ENCODE measurements at places on chromosomes 12 and 14.

DNA sequence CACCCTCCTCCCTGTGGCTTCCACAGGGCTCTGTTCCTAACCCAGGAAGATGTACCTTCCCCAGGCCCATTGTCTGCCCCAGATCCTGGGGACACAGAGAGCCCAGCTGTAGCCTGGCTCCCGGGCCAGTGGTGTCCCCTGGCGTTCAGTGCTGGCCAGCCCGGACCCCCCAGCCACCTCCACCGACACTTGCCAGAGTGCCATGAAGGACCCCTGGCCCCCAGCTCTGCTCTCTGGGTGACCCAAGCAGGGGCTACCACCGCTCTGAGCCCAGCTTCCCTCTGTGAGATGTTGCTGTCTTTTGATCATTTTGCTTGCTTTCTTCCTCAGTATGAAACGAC, 6.2 kb downstream of the INF2 start:
- no peak for DNase-seq

- no peak for DNase-seq
These were observed 5.3 kb downstream of the ISCU start for GRCh38 chr12:108567406-108568337.

DNA sequence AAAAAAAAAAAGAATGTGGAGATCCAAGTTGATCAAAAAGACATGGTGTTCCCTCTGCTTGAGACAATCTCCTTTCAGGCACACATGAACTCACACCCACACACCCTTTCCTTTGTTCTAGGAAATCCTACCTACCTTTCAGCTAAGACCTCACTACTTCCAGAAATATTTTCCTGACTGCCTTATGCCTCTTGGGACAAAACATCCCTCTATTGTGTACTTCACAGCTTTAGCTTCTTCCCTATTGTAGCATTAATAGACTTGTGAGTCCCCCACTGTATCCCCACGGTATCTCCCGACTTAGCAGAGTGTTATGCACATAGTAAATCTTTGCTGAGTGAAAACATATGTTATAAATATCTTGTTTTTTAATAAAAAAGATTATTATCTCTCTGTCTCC, 44.9 kb upstream of the AEBP2 start:
- no peak for DNase-seq

GRCh38 chr12:93980711-93981110, 167.7 kb upstream of the PLXNC1 start:
- no peak for DNase-seq

- no peak for DNase-seq
These were observed 581.5 kb upstream of the TMEM132C start for GRCh38 chr12:127685491-127685890.

- DNase-seq, result peak; percentile 86
These were observed 446 bp downstream of the PPP1R12A start for GRCh38 chr12:79934281-79935020.

DNA sequence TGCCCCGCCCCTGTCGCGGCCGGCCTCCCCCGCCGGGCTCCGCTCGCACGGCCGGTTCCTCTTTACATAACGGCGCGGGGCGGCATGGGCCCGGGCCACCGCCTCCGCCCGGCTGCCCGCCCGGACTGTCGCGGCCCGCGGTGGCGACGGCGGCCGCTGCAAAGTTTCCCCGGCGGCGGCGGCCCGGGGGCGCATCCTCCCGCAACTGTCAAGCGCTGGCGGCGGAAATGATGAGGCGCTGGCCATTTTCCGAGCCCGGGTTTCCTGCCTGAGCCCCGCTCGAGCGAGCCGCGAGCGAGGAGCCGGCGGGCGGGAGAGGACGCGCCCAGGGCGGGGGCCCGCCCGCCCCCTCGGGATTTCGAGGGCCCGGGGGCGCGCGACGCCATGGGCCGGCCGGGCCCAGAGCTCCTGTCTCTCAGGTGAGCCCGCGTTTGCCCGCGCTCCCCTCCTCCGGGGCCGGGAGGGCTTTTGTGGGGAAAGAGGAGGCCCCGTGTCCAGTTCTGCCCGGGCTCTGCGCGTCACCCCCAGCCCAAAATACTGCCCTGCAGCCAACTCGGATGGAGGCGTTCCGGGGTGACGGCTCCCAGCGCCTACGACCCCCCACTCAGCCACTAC, at the start of gene SH2B3:
Gene SH2B3 (plus strand): TSS at position 65 of the 615 bp plus-strand sequence. CDS start 12,223 bp downstream, outside the sequence.
- peak; percentile 95 for DNase-seq

DNA sequence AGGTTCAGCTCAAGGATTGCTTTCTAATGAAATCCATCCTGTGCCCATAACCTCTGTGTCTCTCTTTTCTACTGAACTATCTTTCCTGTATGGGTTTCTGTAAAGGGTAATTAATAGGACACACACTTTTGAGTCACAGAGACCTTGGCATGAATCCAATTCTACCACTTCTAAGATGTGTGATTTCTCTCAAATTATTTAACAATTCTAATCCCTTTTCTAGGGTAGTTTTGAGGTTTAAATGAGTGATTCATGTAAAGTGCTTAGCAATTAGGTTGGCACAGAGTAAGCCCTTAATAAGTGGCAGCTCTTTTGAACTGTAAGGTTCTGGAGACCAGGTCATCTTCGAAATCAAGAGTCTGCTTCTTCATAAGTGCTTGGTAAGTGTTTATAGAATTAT, 202.7 kb downstream of the RASSF9 start:
- DNase-seq, result no peak

DNA sequence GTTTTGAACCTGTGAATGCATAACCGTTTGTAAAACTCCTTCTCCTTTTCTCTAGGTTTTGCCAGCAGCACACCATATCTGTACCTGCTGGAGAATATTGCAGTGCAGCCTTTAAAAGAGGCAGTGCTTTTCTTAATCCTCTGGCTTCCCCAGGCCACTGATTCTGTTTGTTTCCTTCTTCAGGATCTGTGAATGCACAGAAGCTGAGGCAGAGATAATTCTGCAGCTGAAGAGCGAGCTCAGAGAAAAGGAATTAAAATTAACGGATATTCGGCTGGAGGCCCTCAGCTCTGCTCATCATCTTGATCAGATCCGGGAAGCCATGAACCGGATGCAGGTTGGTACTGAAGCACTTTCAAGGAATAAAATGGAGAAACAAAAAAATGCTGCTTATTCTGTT, 348.7 kb downstream of the NAV3 start:
- DNase-seq, result no peak

DNA sequence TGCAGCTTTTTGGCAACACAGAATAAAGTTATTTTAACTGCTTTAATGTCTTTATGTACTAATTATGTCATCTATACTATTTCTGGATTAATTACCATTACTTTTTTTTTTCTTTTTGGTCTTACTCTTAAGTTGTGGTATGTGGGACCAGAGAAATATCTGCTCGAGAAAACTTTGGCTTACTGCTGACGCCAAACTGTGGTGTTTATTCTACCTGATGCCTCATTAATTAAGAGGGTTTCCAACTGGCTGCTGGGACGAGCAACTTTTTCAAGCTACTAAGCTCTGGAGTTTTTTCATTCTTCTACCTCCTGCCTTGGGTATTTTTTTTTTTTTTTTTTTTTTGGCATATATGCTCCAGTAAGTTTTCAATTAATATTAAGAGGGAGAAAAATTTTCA, 1257.5 kb downstream of the FSCB start:
- DNase-seq, result no peak

GRCh38 chr14:75886636-75887348, 95.0 kb downstream of the TGFB3 start:
- DNase-seq, result no peak

GRCh38 chr12:133130808-133131128, 341 bp downstream of the ZNF10 start:
- DNase-seq, result peak; percentile 74

GRCh38 chr12:90959032-90959431, 4.1 kb upstream of the CCER1 start:
- DNase-seq, result no peak

DNA sequence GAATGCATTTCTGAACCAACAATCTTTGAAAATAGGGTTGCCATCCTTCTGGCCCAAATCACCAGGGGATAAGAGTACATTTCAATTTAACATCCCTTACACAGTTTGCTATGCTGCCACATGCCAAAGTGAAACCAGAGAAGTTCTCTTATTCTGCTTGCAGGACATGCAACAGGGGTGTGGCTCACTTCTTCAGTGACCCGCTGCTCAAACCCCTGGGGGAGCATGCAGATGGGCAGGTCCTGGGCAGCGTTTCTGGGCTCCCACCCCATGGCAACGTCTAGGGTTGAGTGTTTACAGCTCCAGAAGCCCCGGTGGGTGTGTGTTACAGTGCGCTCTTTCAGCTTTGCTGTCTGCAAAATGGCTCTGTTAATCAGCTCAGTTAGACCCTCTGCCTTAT, 1306.3 kb upstream of the TMEM132C start:
- no peak for DNase-seq

- no peak for DNase-seq
These were observed 5.4 kb upstream of the DCP1B start for GRCh38 chr12:2009623-2010022.

DNA sequence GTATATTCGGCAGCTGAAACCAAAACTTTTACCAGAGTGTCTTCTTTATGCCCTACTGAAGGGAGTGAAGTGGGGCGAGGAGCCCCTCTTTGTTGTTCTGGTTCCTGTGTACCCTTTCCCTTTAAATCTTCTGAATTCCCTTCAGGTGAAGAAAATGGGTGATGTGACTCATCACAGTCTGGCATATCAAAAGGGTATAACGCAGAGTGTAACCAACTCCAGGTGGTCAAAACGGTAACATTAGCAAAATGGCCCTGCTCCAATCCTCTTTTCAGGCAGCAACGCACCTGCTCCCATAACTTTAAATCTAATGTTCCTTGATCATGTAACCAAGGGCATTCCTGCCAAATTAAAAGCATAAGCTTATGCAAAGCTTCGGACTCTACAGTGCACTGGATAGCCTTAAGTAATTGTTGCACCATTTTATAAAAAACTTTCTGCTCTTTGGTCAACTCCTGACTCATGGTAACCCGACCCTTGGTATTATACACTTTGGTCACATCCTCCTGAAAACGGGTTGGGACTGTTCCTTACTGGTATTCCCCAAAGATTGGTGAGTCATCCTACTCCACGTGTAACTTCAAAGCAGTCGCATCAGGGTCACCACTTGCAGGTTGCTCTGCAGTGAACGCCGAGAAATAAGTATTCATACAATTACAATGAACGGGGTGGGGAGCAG, 83.1 kb downstream of the KCNMB4 start:
- DNase-seq, result no peak

DNA sequence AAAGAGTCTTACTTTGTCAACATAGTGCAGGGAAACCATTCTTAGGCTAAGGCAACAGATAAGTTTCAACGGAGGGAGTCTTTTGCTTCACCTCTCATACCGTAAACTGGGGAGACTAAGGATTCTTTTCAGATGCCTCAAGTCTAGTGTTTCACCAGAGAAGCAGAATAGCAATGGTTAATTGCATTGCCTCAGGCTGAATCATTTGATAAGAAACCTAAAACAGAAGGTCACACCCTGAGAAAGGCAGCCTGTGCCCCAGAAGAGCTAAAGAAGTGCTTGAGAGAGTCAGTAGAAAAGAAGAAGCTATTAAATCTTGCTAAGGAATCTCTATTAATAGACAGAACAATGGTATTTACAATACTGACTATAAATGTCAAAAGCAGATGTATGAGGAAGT, 21.8 kb upstream of the ATXN7L3B start:
- no peak for DNase-seq

DNA sequence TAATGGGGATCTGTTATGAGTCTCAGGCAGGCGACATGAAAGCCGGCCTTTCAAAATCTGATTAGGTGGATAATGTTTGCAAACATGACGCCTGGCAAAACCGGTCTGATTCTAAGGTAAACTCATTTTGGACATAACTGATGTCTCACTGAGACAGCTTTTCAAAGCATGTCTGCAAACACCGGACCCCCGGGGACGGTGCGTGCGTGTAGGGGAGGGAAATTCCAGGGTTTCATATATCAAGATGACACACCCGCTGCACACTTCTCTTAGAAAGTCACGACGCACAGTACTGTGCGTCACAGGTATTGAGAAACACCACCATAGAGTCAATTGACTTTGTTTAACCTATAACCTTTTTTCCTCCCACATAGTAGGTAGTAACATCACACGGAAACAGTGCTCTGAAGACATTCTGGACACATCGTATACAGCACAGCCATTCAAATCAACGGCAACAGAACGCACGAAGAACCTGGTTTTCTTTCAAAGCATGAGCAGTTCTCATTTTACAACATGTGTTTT, 43.9 kb upstream of the TESC start:
- DNase-seq, result no peak

DNA sequence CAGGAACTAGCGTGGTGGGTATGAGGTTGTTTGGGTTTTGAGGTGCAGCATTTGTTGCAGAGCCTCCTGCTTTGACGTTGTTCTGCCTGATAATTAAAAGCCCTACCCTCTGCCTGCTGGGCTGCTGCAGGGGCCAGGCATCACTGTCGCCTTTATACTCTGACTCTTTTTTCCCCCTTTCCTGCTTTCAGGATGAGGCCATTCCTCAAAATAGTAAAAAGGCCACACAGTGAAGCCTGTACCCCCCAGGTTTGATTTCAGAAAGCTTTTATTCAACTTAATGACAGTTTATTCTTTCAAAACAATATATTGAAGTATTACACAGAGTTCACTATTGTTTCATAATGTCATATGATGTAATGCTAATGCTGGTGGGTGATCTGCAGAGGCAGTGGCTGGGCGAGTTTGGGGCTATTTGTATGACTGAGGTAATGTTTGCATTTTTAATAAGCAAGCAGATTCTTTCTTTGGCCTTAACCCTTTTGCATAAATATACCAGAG, 9.1 kb downstream of the BORCS5 start:
- DNase-seq, result no peak

- no peak for DNase-seq
These were observed 906 bp downstream of the LARP4 start for GRCh38 chr12:50401500-50402081.

- DNase-seq, result no peak
These were observed 29.8 kb upstream of the CDKN3 start for GRCh38 chr14:54366736-54367735.

DNA sequence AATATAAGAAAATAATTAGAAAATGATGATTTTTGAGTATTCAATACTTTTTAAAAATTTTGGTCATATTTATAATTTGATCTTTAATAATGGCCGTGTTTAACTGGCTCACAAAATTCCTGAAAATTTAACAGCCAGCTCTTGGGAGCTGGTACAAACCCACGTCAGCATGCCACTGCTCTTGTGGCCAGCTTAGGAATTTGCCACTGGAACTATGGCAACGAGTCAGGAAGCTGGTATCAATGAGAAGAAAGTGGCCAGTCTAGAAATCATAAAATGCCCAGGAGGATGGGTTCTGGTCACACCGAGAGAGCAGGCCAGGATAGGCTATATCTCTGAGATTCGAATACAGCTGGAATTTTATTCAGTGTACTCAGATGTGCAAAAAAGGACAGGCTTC, 72.2 kb upstream of the PLEKHG3 start:
- DNase-seq, result no peak

DNA sequence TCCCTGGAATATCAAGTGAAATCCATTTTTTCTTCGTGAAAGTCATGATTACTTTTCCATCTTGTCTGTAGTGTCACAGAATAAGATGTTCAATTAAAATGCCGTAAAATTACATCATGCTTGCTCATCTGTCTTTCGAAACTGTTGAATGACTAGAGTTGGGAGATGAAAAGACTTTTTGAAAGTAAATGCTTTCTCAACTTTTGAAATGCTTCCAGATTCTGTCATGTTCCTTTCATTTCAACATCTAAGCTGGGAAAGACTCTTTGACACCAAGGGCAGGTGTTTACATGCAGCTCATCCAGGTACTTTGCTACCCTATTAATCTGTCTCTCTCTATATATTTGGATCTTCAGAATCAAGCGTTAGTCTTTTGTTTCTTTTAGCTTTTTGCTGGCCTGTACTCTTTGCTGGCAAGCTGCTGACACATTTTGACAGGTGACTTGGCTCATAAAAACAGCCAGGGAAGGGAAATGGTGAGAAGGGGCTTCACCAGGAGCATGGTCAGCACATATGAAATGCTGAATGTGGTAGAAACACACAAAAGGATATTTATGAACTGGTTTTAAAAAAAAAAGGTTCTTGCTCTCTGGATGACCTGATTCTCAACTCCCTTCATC, 77.0 kb upstream of the METAP2 start:
- DNase-seq, result no peak

All from Right ventricle myocardium inferior (tissue), 1 donor.